SJSA1 (cell line): ENCODE measurements at places on chromosomes 5 and 9.

- peak; percentile 47 for DNase-seq
- H3K4me3 ChIP-seq, result no peak overlapping the region
- no peak overlapping the region for H3K27ac ChIP-seq
- H3K36me3 ChIP-seq, result no peaks in the 10 kb centered on the region
- peaks cover 27% of the 10 kb centered on the region for H3K4me1 ChIP-seq
Measured at GRCh38 chr5:127887282-127887681, 184.1 kb downstream of the CCDC192 start.

DNA sequence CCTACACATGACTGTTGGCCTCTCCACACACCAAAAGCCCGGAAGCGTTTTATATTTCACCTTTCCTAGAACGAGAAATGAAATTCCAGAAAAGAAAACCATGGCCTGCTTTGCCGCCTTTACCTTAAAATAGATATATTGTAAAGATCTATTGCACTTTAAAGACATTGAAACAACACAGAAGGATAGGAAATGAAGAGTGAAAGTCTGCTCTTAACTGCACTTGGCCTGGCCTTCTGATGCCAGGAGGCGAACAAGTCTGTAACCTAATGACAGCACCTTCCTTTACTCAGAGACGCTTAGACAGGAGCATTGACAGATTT is 6.7 kb downstream of the PRDM6 start:
- no peak for DNase-seq
- H3K27ac ChIP-seq, result no peak overlapping the region
- H3K27me3 ChIP-seq, result peaks cover 15% of the 10 kb centered on the region

DNA sequence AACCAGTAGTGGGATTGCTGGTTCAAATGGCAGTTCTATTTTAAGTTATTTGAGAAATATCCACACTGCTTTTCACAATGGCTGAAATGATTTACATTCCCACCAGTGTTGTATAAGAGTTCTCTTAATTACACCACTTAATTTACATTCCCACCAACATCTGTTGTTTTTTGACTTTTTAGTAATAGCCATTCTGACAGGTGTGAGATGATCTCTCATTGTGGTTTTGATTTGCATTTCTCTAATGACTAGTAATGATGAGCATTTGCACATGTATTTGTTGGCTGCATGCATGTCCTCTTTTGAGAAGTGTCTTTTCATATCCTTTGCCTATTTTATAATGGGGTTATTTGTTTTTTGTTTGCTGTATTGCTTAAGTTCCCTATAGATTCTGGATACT is 688.3 kb downstream of the PRR16 start:
- H3K36me3 ChIP-seq, result no peaks in the 10 kb centered on the region
- DNase-seq, result no peak
- H3K27ac ChIP-seq, result no peak overlapping the region

GRCh38 chr5:102715082-102715807 is 39.9 kb upstream of the PAM start:
- H3K36me3 ChIP-seq, result no peaks in the 10 kb centered on the region
- H3K27me3 ChIP-seq, result no peaks in the 10 kb centered on the region
- no peak overlapping the region for H3K4me3 ChIP-seq
- peak; percentile 62 for DNase-seq
- H3K4me1 ChIP-seq, result peaks cover 32% of the 10 kb centered on the region

- no peaks in the 10 kb centered on the region for H3K4me1 ChIP-seq
- H3K36me3 ChIP-seq, result no peaks in the 10 kb centered on the region
- H3K27me3 ChIP-seq, result no peaks in the 10 kb centered on the region
- DNase-seq, result no peak
- H3K4me3 ChIP-seq, result no peak overlapping the region
Measured at GRCh38 chr9:97528529-97529230, 27.2 kb downstream of the TMOD1 start.

DNA sequence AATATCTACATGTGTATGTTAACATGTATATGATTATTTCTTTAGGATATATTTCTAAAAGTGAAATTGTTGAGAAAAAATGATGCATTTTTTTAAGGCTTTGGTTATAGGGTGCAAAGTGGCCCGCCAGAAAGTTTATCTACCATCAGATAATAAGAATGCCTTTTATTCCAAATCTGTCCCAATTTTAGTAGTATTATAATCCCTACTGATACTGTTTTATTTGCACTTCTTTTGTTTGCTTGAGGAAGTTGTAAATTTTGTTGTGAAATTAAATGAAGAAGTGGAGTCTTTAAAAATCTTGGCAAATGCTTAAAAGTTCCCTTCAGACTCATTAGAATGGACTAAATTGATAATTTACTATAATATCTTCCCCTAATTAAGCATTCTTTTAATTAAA is 73.0 kb downstream of the NIPBL start:
- H3K4me1 ChIP-seq, result peaks cover 44% of the 10 kb centered on the region
- H3K36me3 ChIP-seq, result no peaks in the 10 kb centered on the region
- no peaks in the 10 kb centered on the region for H3K27me3 ChIP-seq
- H3K4me3 ChIP-seq, result no peak overlapping the region

DNA sequence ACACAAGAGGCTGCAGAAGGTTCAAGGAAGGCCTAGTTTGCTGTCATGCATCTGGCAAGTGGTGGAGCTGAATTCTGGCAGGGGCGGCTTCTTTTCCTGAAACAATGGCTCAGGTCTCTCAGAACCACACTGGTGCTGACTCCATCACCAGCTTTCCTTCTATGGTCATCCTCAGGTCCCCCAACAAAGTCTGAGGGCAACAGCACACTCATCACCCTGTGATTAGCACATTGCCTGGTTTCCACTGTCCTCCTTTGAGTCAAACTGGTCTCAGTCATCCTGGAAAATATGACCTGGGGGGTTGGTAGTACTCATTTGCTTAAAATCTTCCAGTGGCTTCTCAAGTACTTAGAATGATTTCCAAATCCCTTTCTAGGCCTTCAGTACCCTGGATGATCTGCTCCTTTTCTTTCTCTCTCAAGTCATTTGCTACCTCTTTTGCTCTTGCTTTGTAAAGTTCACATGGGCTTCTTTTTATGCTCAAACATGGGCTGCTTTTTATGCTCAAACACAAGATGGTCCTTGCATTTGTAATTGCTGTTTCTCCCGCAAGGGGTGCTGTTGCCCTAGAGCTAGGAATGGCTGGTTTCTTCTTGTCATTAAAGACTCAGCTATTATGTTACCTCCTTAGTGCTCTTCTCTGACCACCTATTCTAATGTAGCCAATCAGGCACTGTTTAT is 144.9 kb downstream of the ALDH1A1 start:
- H3K27me3 ChIP-seq, result no peaks in the 10 kb centered on the region
- no peaks in the 10 kb centered on the region for H3K4me1 ChIP-seq
- H3K4me3 ChIP-seq, result no peak overlapping the region

DNA sequence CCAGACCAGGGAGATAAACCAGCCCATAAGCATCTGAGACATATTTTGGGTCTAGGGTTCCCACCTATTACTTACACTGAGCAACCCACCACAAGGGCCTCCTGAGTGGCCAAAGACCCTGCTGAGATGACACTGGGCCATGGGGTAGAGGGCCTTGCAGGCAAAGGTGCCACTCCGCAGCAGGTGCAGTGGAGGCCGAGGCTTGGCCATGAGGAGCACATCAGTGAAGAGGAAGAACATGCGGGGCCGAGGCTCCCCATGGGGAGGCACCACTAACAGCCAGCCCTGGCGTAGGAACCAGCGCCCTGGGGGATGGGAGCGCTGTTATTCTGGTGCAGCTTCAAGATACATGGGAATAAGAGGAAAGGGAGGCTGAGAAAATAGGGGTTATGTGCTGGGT is 2.6 kb downstream of the ARHGEF39 start:
- peaks cover 19% of the 10 kb centered on the region for H3K36me3 ChIP-seq
- no peak overlapping the region for H3K27ac ChIP-seq
- peaks cover 33% of the 10 kb centered on the region for H3K4me1 ChIP-seq
- H3K27me3 ChIP-seq, result no peaks in the 10 kb centered on the region
- no peak for DNase-seq
